ENCODE measurements at places on chromosomes 5 and 9. TPM values are rescaled to one million over a fixed set of nuclear protein-coding genes. Genes with fewer than 3 reads are reported as not detected.

Gene SIT1
- not detected for total RNA-seq

Gene CCNJL
- 3.0 TPM for total RNA-seq

Gene EPB41L4B
- 0.27 TPM for total RNA-seq

Gene PKD2L2
- total RNA-seq: not detected

Gene TXN
- 105 TPM for total RNA-seq

Gene SLCO6A1
- not detected for total RNA-seq

Gene PCDHGA3
- total RNA-seq: 5.3 TPM

Gene CCNO
- total RNA-seq: 0.35 TPM

Gene ANKRD34B
- total RNA-seq: not detected

Gene GPR151
- not detected for total RNA-seq

Gene INSL4
- not detected for total RNA-seq

Gene ENHO
- not detected for total RNA-seq

Gene MOB3B
- 6.6 TPM for total RNA-seq

Gene PAEP
- total RNA-seq: not detected

Gene ST8SIA4
- 7.0 TPM for total RNA-seq

Gene DDX4
- not detected for total RNA-seq

Gene ZNF354C
- total RNA-seq: 8.8 TPM

Gene OSMR
- total RNA-seq: 190 TPM

Gene TLN1
- total RNA-seq: 1,019 TPM

Gene FOXD4
- total RNA-seq: not detected

Gene SPINK4
- total RNA-seq: not detected

Gene SCGB3A2
- not detected for total RNA-seq

Gene C9orf152
- not detected for total RNA-seq

Gene SLC45A2
- total RNA-seq: not detected

Gene PDLIM4
- 50.6 TPM for total RNA-seq

Gene SMIM32
- not detected for total RNA-seq

Gene HSPA5
- 207 TPM for total RNA-seq

Gene UAP1L1
- total RNA-seq: 11.4 TPM

Gene PCDHA1
- not detected for total RNA-seq

Gene POMT1
- total RNA-seq: 43.7 TPM

Gene DCTN4
- 49.0 TPM for total RNA-seq

Measured in thoracic aorta (tissue), 2 donors.